ENCODE measurements at places on chromosomes 6 and 20. TPM values are rescaled to one million over a fixed set of nuclear protein-coding genes. Genes with fewer than 3 reads are reported as not detected.

MEP1A gene
- total RNA-seq, result not detected

GRCh38 chr6:3202999-3203696 is 24.3 kb downstream of the TUBB2B start:
- DNase-seq, result no peak

DNA sequence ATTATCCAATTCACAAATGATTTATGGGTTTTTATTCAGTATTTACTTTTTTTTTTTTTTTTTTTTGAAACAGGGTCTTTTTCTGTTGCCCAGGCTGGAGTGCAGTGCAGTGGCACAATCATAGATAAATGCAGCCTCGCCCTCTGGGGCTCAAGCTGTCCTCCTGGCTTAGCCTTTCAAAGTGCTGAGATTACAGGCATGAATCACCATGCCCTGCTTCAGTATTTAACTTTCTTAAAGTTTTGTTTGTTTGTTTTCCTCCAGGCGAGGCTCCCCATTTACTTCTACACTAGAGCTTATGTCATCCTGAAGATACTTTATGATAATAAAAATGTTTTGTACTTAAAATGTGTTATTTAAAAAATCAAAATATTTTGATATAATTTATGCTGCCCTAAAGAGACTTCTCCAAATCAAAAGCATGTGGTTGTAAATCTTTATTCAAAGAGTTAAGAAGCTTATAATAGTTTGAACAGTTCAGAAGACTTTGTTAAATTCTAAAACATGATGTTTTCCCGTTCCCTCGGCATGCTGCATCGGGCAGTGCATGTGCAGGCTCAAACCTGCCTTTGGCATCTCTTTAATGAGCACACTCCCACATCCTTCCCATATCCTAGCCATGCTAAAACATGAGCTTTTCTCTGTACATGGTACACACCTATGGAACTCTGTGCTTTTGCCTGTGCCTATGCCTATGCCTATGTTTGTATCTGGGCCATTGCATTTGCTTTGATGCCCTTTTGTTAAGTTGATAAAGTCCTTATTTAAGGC is 11.0 kb downstream of the SMPDL3A start:
- no peak for DNase-seq

ERMARD gene
- total RNA-seq, result 36.7 TPM

DNA sequence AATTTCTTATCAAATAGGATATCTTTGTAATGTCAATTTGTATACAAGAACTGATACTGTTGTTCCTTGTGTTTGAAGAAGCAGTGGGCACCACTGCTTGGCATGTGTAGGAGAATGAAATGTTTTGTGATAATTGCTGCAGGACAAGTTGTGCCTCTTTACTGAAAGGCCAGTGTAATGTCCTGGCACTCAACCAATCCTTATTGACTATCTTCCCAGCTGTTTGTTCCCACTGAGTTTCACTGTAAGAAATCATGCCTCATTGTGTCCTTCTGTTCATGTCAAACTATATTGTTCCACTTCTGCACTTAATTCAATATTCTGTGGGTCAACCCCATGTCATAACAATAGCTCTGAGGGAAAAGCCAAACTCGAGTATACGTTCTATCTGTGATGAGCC is 136.1 kb upstream of the FAM83B start:
- DNase-seq, result no peak

DNA sequence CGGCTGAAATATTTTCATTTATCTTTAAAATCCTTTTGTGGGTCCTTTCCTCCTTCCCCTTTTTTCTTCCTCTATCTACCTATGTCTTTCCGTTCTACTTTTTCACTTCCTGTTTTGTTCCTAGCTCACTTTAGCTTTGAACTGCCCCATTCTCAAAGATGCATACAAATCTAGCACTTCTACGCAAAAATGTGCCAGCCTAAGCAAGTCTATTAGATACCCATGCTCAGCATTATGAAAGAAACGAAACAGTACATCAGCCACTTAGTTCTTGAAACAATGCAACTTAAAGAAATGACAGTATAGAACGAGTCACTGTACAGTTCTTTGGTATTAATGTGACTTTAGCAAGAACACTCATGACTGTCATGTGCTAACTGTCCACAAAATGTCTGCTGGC is 47.3 kb upstream of the MARCKS start:
- DNase-seq, result no peak

FAM217A gene
- not detected for total RNA-seq

DNA sequence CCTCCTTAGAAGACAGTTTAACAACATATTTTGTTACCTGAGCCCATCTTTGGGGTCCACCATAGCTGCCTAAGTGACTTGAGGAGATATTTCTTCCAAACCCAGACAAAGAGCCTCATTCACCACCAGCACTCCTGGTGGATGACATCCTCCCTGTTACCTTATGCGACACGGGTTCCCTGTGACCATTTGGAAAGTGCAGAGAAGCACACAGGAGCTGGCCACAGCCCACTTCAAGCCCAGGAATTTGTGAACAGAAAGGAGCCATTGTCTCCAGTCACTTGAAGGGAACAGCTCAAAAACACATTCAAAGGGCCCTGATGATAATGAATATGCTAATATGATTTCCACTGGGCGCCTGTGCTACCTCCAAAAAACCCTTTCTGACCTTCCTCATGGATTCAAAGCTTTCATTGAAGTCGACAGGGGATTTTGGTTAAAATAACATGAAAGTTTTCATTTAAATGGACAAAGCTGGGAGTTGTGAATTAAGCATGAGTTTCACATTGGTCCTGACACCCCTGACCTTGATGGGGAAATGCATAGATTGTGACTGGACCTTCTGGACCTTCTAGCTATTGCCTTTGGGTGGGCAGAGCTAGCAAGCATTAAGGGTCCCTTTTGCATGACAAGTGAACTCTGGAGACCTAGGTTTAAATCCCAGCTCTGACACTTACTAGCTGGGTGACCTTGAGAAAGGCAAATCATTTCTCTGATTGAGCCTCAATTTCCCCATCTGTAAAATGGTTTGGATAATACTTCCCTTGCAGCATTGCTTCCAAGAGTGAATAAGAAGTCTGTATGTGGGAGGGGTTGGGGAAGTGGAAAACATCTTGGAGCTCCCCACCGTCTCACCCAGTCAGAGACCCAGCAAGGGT is 83.3 kb upstream of the SIRPA start:
- no peak for DNase-seq

GTSF1L gene
- not detected for total RNA-seq

All from activated CD8-positive, alpha-beta memory T cell treated with anti-CD3 and anti-CD28 coated beads, Interleukin-2, amount 10 ng/mL, durations not matched to agents 7 days and 5 days (primary cell).